ENCODE measurements at places on chromosomes 13 and 19.

- DNase-seq, result no peak
Measured at GRCh38 chr13:113860051-113860664, 3.7 kb downstream of the GAS6 start.

GRCh38 chr13:105139380-105140285 lies 1395.8 kb downstream of the EFNB2 start:
- no peak for DNase-seq

DNA sequence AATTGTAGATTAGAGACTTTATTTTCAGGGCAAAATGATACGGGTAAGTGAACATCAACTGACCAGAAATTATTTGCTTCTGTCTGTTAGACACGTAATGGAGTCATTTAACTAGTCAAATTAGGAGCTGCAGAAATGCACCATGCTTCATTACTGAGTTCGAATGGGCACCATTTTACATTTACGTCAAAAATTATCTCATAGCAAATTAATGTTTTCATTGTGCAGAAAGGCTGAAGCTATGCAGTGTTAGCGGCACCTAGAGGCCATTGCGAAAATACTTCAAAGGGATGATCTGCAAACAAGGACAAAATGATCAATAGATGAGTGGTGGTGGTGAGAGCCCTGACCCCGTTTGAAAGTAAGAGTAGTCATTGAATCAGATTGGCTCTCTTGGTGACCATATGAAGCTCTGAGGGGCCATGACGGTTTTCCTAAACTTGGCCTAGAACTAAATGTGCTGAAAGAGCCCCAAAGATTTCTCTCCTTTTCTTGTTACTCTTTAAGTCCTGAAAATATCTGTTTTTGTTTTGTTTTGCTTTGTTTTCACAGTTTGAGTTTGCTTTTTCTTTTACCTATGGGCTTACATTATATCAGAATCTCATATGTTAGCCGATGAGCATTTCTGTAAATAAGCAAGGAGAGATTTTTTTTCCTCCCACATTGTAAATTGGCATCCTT lies 277.9 kb downstream of the ZNF536 start:
- DNase-seq, result no peak

- no peak for DNase-seq
Measured at GRCh38 chr13:71799324-71799723, 67.7 kb downstream of the DACH1 start.

DNA sequence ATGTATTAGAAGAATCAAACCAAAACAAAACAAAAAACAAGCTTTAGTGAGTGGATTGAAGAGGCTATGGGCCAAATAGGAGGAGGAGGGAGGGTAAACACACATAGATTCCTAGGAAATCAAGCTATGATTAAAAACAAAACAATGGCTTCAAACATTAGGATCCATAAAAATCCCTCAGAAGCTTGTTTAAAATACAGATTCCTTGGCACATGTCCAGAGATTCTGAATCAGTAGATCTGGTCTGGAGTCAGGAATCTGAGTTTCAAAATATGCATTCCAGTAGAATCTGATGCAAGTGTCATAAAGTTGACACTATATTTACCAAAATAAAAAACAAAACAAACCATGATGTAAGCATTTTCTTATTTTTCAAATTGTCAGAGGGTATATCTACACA lies 692.8 kb upstream of the SGCG start:
- DNase-seq, result no peak

DNA sequence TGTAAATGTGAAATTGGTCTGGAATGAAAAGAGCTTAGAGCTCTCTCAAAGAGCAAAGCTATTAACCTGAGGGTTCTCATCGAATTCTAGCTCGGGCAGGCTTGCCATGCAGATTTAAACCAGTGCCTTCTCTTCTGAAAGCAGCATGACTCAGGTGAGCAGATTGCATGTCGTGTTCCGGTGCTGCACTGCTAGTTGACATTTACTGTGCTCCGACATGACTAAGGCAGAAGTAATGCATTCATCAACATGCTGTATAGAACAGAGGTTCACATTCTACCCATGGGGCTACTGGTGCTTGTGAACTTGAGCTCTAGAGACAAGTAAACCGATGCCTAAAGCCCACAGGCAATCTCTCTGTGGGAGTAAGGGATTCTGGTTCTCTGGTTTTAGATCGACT lies 947.7 kb downstream of the EFNB2 start:
- DNase-seq, result no peak

DNA sequence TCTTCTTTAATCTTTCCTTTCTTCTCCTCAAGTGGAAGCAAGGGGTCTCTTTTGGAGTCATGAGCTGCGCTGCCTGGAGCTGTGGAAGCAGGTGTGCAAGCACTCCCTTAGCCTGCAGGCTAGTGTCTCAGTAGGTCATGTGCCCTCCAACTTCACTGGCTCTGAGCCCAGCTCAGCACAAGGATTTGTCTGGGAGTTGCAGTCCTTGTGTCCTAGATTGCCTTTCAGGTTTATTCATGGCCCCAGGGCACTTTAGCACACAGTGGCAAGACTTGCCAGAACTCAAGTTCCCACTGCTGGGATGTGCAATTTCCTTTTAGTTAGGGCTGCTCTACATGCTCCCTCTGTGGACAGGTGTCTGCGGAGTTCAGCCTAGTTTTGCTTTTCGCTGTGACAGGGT lies 211.7 kb downstream of the LIG4 start:
- no peak for DNase-seq

- no peak for DNase-seq
Measured at GRCh38 chr19:54482889-54483288, 9.8 kb upstream of the CDC42EP5 start.

DNA sequence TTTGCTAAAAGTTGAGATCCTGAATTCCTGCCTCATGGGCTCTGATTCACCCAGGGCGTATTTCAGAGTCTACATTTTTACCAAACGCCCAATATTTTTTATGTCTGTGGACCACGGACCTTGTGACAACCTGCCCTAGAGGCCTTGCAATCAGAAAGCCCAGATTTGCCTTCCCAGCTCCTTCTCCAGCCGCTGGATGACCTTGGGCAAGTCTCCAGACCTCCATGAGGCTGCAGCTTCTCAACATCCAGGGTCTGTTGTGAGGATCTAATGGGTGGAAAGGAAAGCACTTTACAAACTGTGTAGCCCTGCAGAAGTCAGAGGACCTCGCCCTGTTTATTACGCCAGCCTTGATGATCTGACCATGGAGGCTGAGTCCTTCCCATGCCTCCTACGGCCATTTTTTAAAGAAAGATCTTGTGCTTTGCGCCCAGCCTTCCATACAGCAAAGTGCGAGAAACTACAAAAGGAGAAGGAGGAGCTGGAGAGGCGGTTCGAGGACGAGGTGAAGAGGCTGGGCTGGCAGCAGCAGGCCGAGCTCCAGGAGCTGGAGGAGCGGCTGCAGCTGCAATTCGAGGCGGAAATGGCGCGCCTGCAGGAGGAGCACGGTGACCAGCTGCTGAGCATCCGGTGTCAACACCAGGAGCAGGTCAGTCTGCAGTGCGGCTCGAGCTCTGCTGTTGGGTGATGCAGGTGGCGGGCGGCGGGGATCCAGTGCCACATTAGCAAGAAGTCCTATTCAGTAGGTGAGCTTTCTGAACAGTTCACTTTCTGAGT lies 115.6 kb downstream of the SLC7A1 start:
- DNase-seq, result no peak

- no peak for DNase-seq
Measured at GRCh38 chr19:4064496-4065260, 2.0 kb downstream of the ZBTB7A start.

GRCh38 chr13:26025196-26025595 lies 26.6 kb downstream of the SHISA2 start:
- DNase-seq, result no peak

DNA sequence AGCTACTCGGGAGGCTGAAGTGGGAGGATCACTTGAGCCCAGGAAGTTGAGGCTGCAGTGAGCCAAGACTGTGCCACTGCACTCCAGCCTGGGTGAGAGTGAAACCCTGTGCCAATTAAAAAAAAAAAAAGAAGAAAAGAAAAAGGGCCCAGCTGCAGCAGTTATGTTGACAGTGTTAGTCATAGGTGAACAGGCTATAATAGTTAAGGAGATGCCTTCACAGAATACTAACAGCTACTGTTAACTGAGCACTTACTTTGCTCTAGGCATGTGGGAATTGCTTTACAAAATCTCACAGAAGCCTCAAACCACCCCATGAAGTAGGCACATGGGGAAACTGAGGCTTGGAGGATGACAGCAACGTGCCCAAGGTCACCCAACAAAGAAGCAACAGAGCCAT lies 3.9 kb downstream of the FBXO17 start:
- DNase-seq, result no peak

GRCh38 chr19:2199215-2199614 lies 35.5 kb downstream of the DOT1L start:
- DNase-seq, result no peak

Measured in cortex of kidney (tissue), 1 donor.